ENCODE measurements at places on chromosomes 5 and 9.

DNA sequence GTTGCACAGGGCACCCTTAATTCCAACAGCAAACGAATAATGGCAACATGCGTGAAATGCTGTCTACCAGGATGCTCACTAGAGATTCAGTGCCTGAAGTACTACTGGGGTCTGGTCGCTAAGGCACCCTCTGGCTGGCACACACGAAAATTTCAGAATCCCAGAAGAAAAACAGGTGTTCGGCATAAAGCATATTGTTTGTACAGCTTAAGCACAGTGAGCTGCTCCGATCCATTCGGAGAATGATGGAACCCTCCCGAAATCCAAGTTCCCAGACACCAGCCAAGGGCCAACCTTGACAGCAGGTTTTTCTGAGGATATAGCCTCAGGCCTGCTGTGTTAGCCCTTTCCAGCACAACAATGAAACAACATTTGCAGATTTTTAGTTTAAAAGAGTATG, 61.4 kb upstream of the ALDH1B1 start:
- DNase-seq = no peak

DNA sequence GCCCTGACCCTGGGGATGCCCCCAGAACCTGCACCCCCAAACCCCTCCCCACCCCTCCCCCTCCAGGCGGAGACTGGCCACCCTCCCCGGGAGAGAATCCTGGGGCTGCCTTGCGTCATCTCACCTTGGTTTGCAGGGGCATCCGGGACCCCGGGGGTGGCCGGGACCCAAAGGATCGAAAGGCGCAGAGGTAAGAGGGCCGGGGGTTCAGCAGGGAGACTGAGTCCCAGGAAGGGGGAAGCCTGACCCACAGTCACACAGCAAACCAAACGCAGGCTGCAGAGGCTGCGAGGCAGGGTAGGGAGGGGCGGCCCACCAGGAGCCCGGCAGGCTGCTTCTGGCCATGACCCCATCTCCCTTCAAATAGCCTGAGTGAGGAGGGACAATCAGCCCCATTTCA, 33.8 kb upstream of the ORM1 start:
- no peak for DNase-seq

GRCh38 chr5:124743602-124744169, 2.8 kb downstream of the ZNF608 start:
- DNase-seq = no peak

DNA sequence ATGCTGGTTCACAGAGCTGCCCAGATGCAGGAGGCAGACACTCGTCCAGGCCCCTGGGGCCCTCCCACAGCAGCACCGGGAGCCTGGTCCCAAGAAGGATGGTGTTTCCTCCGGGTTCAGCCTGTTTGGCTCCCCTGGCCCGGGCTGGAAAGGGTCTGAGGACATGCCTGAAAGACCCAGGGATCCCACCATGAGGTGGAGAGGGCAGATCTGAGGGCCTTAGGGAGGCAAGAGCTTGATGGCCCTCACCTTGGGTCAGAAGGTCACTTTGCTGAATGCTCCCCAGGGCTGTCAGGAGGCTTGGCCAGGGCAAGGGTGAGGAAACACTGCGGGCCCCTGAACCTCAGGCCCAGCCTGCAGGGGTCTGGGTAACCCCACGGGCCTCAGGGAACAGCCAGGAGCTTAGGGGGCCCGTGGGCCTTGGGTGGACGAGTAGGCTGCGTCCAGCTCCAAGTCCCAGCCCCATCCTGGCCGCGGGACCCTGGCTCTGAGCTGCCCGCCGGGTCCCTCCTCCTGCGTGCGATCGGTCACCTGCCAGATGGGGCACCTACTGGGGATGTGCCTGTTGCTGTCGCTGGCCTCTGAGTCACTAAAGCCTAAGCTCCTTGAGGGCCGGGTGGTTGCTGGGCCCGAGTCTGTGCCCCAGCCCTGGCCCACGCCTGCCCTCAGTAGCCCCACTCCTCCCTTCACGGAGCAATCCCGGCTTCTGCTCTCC, 106.2 kb downstream of the ZNF354C start:
- no peak for DNase-seq

All from activated CD4-positive, alpha-beta T cell treated with anti-CD3 and anti-CD28 coated beads for 4 hours (primary cell).